Adrenal gland (tissue), 19 donors: ENCODE measurements at places on chromosomes 2 and 18. TPM values are rescaled to one million over a fixed set of nuclear protein-coding genes. Genes with fewer than 3 reads are reported as not detected.

Gene MRPL44
- total RNA-seq: 35.3 TPM

Gene FAM237A
- total RNA-seq: not detected

GRCh38 chr18:6593142-6593885 is 136.2 kb upstream of the ARHGAP28 start:
- H3K4me1 ChIP-seq: no peaks in the 10 kb centered on the region
- no peak overlapping the region for H3K4me3 ChIP-seq
- H3K36me3 ChIP-seq: no peaks in the 10 kb centered on the region
- H3K27ac ChIP-seq: no peak overlapping the region
- no peak for DNase-seq

- no peak overlapping the region for H3K4me3 ChIP-seq
- no peaks in the 10 kb centered on the region for H3K4me1 ChIP-seq
- H3K27me3 ChIP-seq: no peaks in the 10 kb centered on the region
Measured at GRCh38 chr2:107062599-107063220, 176.7 kb upstream of the ST6GAL2 start.

Gene SAG
- total RNA-seq: not detected

DNA sequence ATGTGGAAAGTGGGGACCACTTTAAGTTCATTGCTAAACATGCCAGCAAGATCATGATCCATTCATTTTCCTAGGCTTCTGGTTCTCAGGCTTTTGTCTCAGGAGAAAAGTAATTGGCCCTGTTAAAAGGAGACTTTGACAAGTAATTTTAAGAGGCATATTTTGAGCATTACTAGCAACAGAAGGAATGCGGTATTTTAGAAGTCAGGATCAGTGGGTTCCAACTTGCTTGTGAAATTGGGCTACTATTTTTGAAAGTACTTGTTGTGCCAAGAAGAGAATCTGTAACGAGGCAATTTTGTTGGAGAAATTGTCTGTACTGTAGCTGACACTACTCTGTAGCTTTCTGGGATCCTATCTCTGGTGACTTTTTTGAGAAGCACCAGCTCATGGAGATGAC is 59.4 kb downstream of the CERS6 start:
- H3K4me3 ChIP-seq: no peak overlapping the region
- H3K36me3 ChIP-seq: no peaks in the 10 kb centered on the region
- H3K27me3 ChIP-seq: no peaks in the 10 kb centered on the region
- DNase-seq: no peak
- H3K4me1 ChIP-seq: peaks cover 16% of the 10 kb centered on the region
- no peak overlapping the region for H3K27ac ChIP-seq

GRCh38 chr2:119123389-119123788 is 35.2 kb downstream of the C1QL2 start:
- DNase-seq: no peak
- H3K36me3 ChIP-seq: no peaks in the 10 kb centered on the region
- H3K27me3 ChIP-seq: peaks cover 14% of the 10 kb centered on the region
- H3K4me1 ChIP-seq: no peaks in the 10 kb centered on the region

GRCh38 chr2:205975082-205975949 is 110.7 kb downstream of the INO80D start:
- H3K27ac ChIP-seq: no peak overlapping the region
- no peaks in the 10 kb centered on the region for H3K27me3 ChIP-seq
- H3K4me1 ChIP-seq: no peaks in the 10 kb centered on the region
- no peak for DNase-seq
- H3K4me3 ChIP-seq: no peak overlapping the region

Gene CFC1
- total RNA-seq: not detected

GRCh38 chr2:44774826-44775492 is 166.5 kb upstream of the SIX3 start:
- H3K4me3 ChIP-seq: no peak overlapping the region
- H3K27ac ChIP-seq: no peak overlapping the region
- no peaks in the 10 kb centered on the region for H3K27me3 ChIP-seq

Gene SERPINB4
- not detected for total RNA-seq
